Psoas muscle (tissue), 8 donors: ENCODE measurements at places on chromosomes 7 and 10.
A peak's percentile ranks its signal among the peaks of the same experiment; 100 is the strongest.

DNA sequence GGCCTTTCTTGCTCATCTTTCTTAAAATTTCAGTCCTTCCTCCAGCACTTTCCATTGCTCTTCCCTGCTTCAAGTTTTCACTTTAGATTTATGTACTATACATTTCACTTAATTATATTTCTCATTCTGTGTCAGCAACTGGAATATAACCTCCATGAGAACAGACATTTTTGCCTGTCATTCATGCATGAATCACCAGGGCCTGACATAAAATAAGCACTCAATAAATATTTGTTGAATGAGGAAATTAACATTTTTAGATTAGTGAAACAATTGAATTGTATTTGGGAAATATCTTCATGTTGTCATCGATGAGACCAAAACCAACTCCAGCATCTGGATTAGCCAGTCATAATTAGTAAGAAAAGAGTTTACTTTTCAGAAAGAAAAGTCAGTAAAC, 6.1 kb downstream of the SAMD9L start:
- no peak for DNase-seq

DNA sequence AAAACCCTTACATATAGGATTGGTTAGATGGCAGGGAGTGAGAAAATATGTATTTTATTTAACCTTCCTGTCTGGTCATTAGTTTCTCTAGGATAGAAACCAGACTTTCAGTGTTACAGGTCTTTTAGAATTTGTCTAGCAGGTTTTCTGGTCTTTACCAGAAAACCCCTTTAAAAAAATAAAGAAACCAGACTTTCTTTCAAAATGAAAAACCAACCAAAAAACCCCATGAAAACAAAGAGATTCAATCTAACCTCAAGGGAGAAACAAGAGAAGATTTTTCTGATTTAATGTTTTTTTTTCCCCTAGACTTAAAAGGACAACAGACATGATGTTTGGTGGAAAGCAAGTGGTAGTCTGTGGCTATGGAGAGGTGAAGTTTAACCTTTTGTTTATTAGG, 28.7 kb upstream of the STRIP2 start:
- DNase-seq = no peak

DNA sequence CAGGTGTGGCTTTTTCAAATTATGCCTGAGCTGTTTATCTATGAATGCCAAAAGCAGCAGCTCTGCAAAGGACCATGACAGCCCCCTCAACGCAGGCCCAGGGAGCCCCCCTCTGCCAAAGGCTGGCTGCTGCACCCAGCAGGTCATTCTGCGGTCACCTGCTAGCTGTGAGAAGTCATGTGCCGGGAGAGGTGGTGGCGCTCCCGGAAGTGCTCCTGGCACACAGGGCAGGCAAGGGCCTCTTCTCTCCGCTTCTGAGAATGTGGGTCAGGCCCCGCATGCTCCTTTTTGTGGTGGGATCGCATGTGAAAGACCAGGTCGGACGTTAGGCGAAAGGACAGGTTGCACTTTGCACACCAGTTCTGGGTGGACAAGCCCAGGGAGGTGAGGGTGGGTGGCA, 16.4 kb downstream of the ZNF488 start:
- peak; percentile 41 for DNase-seq

- DNase-seq = no peak
Observed at GRCh38 chr7:42491106-42491505, 254.1 kb upstream of the GLI3 start.

DNA sequence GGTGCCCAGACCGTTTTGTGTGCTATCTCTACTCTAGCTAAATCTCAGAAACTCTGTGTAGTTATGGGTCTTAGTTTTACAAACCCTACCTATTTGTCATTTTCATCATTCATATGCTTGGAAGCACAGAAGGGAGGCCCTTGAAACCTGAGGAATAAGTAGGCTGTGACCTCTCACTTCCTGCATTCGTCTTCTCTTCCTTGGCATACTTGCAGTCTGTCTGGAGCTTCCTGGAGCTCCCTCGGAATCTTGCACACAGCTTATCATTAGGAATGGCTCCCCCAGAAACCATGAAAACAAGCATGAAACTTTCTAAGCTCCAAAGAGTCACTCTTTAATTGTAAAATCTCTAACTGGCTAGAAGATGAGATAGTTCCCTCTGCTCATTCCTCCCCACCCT, 376.9 kb upstream of the MYO3A start:
- no peak for DNase-seq

DNA sequence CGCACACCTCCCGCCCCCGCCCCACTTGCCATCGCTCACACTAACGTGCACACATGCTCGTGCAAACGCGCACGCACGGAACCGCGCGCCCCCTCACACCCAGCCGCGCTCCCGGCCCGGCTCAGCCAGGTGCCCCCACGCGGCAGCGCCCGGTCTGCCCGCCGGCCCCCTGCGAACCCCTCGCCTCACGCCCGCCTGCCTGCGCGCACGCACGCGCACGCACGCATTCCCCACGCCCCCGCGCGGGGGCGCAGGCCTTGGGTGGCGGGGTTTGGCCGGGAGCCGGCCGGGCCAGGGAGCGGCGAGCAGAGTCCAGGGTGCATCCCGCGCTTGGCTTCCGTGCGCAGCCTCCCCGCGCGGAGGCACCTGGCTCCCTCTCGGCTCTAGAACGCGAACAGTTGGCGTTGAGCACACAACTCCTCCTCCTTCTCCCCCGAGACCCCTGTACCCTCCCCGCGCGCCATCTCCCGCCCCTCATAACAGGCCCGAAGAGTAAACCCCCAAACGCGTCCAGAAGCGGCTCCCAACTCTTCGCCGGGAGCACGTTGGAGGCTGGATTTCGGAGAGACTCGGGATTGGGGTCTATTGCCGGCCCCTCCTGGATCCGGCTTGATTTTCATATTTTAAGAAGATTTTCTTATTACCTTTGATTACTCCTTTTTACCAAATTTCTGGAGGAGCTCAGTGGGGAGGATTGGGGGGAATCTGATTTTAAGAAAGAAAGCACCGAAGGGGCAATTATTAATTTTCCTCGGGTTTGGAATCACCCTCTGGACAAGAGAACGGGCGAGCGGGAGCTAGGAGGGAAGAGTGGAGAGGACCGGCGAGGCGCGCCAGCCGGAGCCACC, 527 bp upstream of the SORCS3 start:
- DNase-seq = no peak

- DNase-seq = no peak
Observed at GRCh38 chr7:48637382-48637781, 287.0 kb upstream of the CDC14C start.

- DNase-seq = peak; percentile 27
Observed at GRCh38 chr10:21078410-21079329, 181.6 kb upstream of the NEBL start.

DNA sequence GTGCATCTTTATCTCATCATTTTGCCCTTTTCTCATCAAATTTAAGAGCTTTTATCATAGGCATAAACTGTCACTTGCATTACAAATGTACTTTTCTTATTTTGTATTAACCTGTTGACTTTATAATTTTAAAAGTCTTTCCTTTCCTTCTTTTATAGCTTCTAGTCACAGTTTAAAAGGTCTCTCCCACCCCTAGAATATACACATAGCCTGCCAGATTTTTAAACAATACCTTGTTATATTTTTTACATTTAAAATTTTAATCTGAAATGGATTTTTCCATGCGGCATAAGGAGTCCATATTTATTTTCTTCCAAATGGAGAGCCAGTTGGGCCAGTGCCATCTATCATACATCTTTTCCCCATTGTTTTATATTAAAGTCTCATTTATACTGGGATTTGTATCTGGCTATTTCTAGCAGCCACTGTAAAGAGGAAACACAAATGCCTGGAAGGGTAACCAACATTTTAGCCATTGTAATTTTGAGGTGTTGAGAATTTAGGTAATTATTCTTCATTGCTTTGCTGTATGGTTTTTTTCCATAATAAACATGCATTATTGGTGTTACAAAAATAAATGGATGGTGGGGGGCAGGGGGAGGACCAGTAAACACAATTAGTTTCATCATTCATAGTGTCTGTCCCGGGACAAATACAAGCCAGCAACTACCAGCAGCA, 92.8 kb downstream of the CCDC71L start:
- no peak for DNase-seq

DNA sequence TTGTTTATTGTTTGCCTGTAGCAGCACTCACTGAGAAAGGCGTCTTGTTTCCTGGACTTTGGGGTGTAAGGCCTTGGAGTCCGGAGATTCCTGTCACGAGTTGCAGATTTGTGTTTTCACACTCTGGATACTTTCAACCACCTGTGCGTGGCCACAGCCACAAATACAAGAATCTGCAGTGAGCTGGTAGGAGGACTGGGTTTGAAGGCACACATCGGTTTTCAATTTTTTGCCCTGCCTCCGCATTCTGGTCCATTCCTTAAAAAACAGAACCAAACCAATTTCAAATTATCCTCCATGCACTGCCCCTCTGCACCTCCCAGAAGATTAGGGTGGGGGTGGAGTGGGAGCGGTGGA, 619 bp downstream of the EXOC4 start:
- no peak for DNase-seq

- DNase-seq = no peak
Observed at GRCh38 chr10:123726381-123726780, 60.2 kb downstream of the GPR26 start.

- DNase-seq = no peak
Observed at GRCh38 chr10:131921184-131921583, 20.4 kb downstream of the PPP2R2D start.

DNA sequence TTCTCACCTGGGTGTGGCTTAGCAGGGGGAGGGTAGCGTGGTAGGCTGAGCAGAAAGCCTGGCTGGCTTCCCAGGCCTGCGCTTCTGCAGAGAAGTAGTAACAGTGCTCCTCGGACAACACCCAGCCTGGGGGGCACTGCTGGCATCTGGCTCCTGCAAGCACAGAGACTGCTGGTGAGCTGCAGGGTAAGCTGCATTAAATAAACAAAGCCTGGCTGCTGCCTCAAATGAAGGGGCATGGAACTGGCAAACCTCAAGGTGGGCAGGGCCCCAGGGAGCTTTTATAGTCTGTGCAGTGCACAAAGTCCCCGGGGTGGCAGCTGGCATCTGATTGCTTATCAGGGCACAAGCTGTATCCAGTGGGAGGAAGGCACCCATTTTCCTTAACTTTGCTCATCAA, 3.9 kb downstream of the KLRG2 start:
- no peak for DNase-seq

GRCh38 chr10:30348378-30348776, 701 bp downstream of the MTPAP start:
- DNase-seq = no peak

DNA sequence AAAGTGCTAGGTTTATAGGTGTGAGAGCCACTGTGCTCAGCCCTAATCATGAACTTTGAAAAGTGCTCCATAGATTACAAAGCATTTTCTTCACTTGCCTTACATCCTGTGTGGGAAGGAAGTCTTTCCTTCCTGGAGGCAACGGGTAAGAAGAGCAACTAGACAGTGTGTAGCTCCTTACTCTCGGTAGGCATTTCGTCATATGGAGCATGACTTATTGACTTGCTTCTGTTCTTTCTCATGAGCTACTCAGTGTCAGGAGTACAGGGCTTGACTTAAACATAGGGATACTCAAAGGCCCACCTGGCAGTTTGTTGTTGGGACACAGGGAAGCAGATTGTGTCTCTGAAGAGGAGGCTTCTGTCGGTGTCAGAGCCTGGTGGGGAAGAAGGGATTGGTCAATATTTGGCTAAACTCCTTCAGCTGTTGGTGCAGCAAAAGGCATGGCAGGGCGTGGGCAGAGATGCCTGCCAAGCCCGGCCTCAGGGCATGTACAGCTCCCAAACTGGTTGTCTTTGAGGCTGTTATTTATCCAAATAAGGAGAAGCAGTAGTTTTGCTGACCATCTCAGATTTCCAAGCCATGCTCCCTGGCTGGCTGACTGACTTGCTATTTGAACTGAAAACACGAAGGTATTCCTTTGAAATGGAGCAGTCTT, 248.9 kb downstream of the KIAA1217 start:
- no peak for DNase-seq

DNA sequence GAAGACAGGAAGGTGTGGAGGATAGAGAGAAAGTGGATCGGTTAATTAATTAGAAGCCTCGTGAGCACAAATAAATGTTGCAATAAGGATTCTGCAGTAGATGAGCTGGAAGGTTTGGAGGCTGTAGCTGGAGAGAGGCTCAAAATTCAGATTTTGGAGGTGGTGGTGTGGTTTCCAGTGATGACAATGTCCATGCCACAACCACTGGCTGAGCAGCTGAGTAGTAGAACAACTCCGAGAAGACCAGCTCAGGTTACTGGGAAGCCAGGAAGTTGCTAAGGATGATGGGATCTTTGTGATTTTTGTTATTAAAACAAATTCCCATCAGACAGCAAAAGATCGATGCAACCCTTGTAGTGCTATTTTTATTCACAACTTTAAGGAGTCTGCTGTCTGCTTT, 7.7 kb downstream of the SLC26A4 start:
- no peak for DNase-seq

GRCh38 chr10:98436704-98437103, 10.0 kb downstream of the HPS1 start:
- DNase-seq = no peak

DNA sequence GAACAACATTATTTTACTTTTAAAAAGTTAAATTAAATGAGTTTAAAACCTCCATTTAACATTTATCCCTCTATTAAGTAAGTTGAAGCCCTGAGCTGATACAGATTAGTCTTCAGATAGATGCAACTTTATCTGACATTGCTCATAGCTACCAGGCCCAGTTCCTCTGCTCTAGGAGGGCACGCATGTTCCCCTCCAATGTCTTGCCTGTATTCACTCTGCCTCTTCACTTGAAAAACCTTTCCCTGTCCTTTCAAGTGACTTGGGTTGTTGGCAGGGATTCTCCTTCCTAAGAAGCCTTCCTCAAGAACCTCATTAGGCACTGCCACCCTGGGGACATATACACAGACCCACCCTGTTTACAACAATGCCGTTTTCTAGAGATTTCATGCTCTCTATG, 270.4 kb downstream of the RELN start:
- no peak for DNase-seq

DNA sequence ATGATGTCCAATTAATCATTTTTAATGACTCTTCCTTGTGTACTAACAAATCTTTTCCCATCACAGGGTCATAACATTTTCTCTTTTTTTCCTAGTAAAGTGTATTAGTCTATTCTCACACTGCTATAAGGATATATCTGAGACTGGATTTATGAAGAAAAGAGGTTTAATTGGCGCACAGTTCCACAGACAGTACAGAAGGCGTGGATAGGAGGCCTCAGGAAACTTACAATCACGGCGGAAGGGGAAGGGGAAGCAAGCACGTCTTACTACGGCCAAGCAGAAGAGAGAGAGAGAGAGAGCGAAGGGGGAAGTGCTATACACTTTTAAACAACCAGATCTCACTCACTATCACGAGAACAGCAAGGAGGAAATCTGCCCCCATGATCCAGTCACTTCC, 359.4 kb upstream of the NFE2L3 start:
- no peak for DNase-seq

GRCh38 chr10:117165538-117166417, 27.7 kb upstream of the VAX1 start:
- peak; percentile 57 for DNase-seq
